ENCODE measurements at places on chromosomes 4 and X.
A peak's percentile ranks its signal among the peaks of the same experiment; 100 is the strongest.

- no peak for DNase-seq
These were observed 51.1 kb downstream of the RPS6KA3 start for GRCh38 chrX:20215565-20215964.

DNA sequence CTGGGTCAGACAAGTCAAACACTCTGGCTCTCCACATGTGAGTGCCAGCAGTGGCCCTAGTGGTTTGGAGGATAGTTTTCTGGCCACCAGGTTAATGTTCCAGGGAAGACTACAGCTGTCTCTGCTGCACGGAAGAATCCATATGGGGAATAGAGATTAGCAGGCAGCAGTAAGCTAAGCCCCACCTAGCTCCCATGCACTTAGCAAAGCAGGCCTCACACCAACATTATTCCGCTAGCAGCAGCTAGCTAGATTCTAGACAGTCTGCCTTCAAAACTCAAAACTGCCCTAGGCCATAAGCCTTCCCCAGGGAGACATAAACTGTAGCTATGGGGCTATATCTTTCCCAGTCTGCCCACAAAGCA, 203.4 kb downstream of the CHIC1 start:
- DNase-seq: no peak

- no peak for DNase-seq
These were observed 1712.4 kb upstream of the TENM3 start for GRCh38 chr4:180530787-180531186.

DNA sequence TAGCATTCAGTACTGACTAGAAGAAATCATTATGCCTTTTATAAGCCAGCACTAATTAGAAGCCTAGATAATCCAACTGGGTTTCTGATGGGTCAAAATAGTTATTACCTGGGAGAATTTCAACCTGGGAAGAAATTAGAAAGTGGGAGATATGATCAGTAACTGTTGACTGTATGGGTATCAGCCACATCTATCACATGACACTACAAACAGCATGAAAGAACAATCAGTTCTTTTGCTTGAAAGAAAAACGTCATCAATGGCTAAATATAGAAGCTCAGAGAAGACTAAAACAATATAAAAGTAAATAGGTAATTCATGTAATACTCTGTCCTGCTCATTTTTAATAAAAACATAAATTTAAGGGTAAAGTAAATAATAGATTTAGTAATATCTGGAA, 145.1 kb downstream of the CAMK2D start:
- DNase-seq: no peak

GRCh38 chr4:2694691-2695090, 61.4 kb downstream of the TNIP2 start:
- DNase-seq: no peak

DNA sequence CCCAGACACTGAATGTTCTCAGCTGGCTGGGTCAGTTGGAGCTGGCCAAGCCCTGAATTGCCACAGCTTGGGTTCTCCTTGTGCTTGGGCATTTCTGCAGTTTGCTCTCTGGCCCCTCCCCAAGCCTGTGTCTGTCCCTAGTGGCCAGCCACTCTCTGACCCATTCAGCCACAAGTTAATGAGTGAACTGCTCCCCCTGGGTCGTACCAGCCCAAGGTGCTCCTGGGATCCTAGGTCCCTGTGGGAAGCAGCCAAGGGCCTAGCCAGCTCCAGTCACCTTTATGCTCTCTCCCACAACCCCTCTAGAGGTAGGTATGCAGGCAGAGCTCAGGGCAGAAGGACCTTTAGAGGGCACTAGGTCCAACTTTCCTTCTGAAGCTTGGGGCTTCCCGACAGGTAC, 51.5 kb downstream of the STARD8 start:
- DNase-seq: no peak

GRCh38 chr4:21001490-21001889, 301.2 kb downstream of the PACRGL start:
- DNase-seq: no peak

- peak; percentile 31 for DNase-seq
These were observed 8.7 kb downstream of the KIAA1210 start for GRCh38 chrX:119118780-119119395.

- no peak for DNase-seq
These were observed 312.4 kb downstream of the DHRSX start for GRCh38 chrX:2188330-2188792.

DNA sequence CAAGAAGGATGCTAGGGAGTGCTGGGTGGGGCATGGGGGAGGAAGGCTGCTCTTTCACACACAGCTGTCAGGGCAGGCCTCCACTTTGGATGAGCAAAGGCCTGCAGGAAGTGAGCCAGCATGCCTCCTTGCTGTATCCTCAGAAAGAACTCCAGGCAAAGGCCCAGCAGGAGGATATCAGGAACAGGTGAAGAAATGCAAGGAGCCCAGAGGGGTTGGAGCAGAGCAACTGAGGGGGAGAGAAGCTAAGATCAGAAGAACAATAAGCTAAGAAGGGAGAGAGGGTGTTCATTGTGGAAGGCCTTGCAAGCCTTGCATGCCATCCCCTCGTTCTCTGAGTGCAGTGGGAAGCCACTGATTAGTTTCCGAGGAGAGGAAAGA, 115.1 kb downstream of the CAMK2D start:
- DNase-seq: no peak

GRCh38 chrX:13158911-13159310, 114.5 kb upstream of the FAM9C start:
- DNase-seq: no peak

- DNase-seq: no peak
These were observed 207.9 kb downstream of the HS6ST2 start for GRCh38 chrX:132750331-132751062.

GRCh38 chr4:121829511-121829910, 5.8 kb upstream of the CCNA2 start:
- no peak for DNase-seq

GRCh38 chrX:2397229-2398063, 103.3 kb downstream of the DHRSX start:
- no peak for DNase-seq

- DNase-seq: no peak
These were observed 42.3 kb upstream of the HMX1 start for GRCh38 chr4:8913858-8914460.

DNA sequence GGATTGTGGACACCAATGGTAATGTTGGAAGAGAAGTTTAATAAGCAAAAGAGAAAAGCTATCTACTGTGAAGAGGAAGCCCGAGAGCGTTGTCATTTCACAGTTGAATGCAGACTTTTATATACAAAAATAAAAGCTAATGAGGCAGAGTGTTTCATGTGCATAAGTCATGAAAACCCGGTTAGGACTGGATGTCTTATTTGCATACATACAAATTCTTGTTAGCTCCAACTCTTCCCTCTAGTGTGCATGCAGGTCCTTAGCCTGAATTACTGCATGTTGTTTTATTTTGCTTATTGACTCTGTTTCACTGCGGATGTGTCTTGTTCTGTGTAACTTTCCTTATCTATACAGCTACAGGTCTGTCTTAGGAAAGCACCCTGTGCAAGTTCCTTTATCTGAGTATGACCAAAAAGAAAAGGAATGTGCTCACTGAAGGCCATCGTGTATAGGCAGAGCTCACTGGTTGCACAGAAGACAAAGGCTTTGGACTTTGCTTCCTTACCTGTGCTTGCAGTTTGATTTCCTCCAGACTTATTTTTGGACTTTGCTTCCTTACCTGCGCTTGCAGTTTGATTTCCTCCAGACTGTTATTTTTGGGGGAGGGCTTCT, 25.1 kb upstream of the UGT2B11 start:
- no peak for DNase-seq

DNA sequence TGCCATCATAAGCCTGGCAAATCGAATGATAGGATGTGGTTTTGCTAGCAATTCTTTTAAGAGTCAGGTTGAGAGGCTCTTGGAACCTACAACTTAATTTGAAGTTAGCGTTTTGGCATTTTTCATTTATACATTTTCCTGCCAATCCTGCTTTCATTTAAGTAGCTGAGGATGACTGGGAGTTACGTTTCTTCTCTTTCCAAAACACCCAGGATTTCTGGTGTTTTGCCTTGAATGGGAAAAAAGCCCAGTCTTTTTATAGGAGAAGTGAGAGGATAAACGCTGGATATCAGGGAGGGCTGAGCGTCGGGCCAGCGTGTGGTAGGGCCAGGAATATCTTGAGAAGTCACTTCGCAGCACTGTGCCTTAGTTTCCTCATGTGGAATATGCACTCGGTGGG, 174.2 kb upstream of the HAND2 start:
- no peak for DNase-seq

DNA sequence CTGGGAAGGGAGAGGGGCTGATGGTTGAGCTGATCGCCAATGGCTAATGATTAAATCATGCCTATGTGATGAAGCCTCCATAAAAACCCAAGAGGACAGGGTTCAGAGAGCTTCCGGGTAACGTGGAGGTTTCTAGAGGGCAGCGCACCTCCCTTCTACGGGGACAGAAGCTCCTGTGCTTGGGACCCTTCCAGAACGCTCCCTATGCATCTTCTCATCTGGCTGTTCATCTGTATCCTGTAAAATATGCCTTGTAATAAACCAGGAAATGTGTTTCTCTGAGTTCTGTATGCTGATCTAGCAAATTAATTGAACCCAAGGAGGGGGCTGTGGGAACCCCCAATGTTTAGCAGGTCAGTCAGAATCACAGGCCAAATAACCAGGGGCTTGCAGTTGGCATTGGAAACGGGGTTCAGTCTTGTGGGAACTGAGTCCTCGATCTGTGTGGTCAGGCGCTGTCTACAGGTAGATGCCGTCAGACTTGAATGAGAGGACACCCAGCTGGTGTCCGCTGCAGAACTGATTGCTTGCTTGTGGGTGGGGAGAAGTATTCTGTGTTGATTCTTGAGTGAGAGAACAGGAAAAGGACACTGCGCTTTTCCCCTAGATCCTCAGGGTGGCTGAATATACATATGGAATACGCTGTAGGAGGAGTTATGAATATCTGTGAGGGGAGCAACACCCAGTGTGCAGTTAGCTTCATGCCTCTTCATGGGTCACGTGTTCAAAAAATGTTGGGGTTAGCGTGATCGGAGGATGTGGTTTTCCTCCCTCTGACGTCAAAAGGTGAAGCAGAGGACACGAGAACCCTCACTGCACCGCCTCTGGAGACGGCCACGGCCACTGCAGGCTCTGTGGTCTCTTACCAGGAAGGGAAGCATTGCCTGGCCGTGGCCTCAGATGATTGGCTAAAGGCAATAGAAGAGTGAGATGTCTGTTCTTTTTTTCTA, 29.2 kb downstream of the HTT-AS start:
- DNase-seq: peak; percentile 38

- no peak for DNase-seq
These were observed 22.4 kb upstream of the NEIL3 start for GRCh38 chr4:177287255-177287654.

DNA sequence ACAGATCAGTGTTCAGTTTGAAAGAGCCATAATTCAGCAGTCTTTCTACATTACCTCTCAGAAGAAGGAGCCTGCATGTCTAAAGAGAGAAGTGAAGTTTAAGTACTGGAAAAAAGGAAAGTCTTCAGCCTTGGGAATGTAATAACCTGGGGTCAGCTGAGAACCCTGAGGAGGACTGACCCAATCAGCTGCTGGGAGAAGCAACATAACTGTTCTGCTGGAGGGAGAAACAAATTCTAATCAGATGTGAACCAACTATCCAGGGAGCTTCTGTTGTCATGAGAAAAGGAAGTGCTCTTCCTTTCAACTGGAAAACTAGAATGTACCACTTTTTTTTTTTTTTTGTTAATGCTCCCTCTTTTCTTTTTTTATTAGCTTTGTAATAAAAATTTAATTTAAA, 64.5 kb upstream of the PDE5A start:
- no peak for DNase-seq

GRCh38 chrX:129642641-129643040, 12.1 kb downstream of the APLN start:
- no peak for DNase-seq

GRCh38 chr4:113444386-113444785, 317.2 kb downstream of the CAMK2D start:
- DNase-seq: no peak

GRCh38 chr4:184328022-184328736, 110.5 kb upstream of the ENPP6 start:
- DNase-seq: no peak

DNA sequence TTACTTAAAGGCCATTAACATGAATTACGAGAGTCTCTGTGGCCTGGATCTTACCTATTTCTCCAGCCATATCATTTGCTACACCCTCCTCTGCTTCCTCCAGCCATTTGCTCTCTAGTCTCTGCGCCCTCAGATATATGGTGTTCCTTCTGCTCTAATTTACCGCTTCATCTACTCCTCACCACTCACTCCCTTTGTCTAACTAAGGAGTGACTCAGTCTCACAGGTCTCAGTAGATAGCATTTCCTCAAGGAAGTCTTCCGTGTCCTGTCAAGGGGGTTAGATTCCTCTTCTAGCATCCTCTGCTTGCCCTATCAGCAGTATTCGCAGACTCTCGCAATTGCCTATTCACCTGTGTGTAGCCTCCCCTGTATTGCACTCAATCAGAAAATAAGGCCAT, 892.1 kb upstream of the INTU start:
- no peak for DNase-seq

- DNase-seq: no peak
These were observed 269.9 kb downstream of the SPRY1 start for GRCh38 chr4:123666486-123666885.

DNA sequence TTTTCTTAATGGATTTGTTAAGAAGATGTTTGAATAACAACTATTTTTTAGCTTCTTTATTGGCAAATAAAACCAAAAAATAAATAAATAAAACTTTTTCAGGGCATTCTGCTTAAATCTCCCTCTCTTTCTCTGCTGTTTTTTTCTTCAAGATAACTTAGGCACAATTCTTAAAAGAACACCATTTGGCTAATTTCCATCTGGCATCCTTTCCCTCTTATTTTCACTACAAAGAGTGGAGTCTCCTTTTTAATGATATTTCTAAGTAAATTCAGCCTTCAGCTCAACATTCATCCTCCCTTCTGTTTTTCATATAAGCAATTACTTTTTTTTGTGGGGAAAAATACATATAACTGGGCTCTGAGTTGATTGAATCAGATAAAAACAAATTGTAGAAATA, 88.1 kb downstream of the PCDH7 start:
- no peak for DNase-seq

GRCh38 chr4:44071959-44072955, 376.4 kb downstream of the KCTD8 start:
- no peak for DNase-seq

- no peak for DNase-seq
These were observed 33.9 kb downstream of the BCLAF3 start for GRCh38 chrX:19956923-19957322.

- no peak for DNase-seq
These were observed 17.7 kb downstream of the APELA start for GRCh38 chr4:164894702-164895101.

GRCh38 chr4:187396106-187396505, 599.5 kb upstream of the ZFP42 start:
- DNase-seq: no peak

DNA sequence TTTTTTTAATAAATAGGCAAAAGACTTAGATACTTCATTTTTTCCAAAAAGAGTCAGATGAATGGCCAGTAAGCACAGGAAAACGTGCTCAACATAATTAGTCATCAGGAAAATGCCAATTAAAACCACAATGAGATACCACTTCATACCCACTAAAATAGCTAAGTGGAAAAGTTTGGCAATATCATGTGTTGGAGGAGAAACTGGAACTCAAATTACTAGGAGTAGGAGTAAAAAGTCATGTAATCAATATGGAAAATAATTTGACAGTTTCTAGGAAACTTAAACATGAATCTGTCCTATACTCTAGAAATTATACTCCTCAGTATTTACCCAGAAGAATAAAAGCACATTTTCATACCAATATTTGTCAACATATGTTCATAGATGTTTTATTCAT, 449.8 kb downstream of the INPP4B start:
- no peak for DNase-seq

GRCh38 chr4:98746936-98747335, 88.5 kb upstream of the TSPAN5 start:
- no peak for DNase-seq
